Stimulated activated CD8-positive, alpha-beta memory T cell treated with anti-CD3 and anti-CD28 coated beads, Interleukin-7, amount 100 ng/mL, for 1 hour (primary cell): ENCODE measurements at places on chromosomes 5 and 9.

GRCh38 chr5:156590978-156591377 is 259.1 kb upstream of the PPP1R2B start:
- DNase-seq, result no peak

- no peak for DNase-seq
Observed at GRCh38 chr9:91777292-91777830, 172.7 kb downstream of the ROR2 start.

- DNase-seq, result no peak
Observed at GRCh38 chr5:82107267-82107666, 135.4 kb downstream of the ATG10 start.

DNA sequence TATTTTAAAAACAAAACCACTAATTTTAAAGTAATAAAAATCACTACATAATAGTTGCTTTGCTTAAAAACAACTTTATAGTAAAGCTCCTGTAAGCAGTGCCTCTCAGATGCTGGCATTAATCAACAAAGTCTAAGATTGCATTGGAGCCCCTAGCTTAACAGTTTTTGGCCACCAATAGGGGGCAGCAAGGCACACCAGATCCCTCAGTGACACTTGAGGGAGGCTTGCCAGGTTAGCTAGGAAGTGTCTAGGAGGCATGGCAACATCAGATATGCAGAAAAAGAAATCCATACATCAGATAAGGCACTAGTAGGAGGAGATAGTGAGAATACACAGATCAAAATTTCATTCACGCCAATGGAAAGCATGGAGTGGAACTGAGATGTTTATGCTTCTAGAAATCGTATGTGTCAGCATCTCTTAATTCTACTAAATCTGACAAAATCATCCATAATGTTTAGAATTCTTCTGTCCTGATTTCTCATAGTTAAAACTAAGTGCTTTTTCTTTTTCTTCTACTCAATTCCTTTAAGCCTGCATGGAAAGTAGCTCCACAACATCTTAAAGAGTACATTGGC is 73.6 kb upstream of the PAM start:
- peak; percentile 14 for DNase-seq

- no peak for DNase-seq
Observed at GRCh38 chr9:105047742-105048041, 119.7 kb upstream of the ABCA1 start.

DNA sequence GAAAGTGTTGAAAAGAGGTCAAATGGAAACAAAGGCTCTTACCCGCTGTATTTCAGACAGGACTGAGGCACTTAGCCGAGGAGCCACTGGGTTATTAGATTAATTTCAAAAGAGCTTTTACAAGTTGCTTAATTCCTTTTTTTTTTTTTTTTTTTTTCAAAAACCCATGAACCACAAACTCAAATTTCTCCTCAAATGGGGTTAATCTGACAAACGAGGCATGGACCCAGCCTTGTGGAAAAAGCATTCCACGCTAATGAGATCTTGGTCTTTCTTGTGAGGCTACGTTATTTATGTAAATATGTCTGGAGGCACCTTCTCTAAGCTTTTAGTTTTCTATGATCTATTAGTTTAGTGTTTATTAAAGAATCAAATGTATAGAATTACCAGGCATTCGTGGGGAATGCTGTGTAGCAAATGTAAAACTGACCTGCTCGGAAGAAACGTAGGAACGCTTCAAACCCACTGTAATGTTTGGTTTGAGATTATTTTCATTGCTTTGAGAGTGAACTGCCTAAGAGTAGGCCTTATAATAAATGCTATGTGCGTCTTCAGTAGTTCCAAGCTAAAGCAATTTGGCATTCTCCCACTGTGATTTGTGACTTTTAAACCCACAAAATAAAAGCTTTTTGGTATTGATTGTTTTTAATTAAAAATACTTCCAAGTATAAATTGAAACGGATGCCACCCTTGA is 134.7 kb downstream of the CDH6 start:
- no peak for DNase-seq

DNA sequence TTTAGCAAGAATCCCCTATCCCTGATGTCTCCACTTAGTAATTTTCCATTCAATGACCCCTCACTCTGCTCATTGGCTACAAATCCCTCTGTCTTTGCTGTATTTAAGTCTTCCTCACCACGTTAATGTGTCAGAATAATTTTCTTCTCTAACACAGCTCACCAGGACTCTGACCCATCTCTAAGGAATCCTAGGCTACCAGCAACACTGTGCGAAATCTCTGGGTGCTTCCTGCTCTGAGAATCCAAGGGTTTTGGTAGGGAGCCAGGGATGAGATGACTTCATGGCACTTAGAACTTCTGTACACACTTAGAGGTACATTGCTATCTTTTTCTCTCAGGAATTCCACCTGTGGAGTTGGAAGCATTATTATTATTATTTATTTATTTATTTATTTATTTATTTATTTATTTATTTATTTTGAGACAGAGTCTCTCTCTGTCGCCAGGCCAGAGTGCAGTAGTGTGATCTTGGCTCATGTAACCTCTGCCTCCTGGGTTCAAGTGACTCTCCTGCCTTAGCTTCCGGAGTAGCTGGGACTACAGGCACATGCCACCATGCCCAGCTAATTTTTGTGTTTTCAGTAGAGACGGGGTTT is 53.5 kb downstream of the FOXI1 start:
- no peak for DNase-seq

GRCh38 chr9:106557996-106558667 is 304.8 kb upstream of the ZNF462 start:
- no peak for DNase-seq

DNA sequence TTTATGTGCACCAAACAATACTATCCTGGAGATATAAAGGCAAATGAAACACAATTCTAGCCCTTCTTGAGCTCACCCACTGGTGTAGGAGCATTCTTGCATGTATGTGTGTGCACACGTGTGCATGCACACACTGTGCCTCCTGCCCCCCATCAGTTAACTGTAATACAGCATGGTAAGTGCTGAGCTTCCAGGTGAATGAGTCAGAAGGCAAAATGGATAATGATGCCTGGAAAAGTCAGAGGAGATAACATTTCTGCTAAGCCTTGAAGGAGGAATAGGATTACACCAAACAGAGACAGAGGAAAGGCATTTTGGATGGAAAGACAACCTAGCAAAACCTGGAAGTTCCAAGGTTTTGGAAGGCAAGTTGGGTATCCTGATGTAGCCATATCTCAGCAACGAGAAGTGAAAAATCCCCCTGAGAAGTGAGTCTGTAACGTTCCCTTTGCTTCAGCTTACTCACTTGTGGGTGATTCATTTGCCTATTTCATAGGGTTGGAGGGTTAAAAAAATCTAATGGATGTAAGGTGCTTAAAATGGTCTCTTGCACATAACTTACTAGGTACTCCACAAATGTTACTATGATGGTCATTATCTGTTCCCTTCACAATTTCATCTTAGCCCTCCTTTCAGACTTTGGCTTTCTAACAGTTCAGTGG is 101.4 kb upstream of the STC2 start:
- no peak for DNase-seq

- no peak for DNase-seq
Observed at GRCh38 chr5:173778784-173779304, 109.3 kb upstream of the CPEB4 start.

DNA sequence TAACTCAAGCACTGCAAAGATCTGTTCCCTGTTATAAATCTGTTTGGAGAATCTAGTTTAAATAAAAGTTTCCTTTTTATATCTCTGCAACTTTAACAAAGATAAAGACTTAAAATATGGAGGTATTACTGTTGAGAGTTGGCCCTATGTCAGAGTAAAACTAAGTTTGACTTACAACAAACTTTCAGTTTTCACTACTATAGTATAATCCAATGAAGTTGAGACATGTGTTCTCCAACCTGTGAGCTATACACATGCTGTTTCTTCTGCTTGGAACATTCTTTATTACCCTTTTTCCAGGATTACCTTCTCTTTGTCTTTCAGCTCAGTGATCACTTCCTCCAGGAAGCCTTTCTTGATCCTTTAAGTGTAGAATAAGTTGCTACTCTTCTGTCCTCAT is 1109.3 kb downstream of the MAT2B start:
- no peak for DNase-seq
